ENCODE measurements at places on chromosomes 12 and 14.

DNA sequence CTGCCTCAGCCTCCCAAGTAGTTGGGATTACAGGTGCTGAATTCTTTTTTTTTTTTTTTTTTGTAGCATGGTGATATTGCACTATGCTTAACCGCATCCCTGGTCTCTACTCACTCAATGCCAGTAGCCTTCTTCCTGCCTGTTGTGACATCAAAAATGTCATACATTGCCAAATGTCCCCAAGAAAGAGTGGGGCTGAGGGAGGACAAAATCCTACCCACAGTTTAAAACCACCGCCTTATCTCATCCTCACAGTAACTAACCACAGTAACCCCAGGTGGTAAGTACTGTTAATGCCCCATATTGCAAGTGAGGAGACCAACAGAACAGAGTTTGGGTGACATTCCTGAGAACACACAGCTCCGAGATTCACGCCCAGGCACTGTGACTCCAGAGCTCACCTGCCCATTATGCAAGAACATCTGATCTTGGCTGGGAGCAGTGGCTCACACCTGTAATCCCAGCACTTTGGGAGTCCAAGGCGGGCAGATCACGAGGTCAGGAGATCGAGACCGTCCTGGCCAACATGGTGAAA, 19.6 kb downstream of the MORN3 start:
- no peak for DNase-seq

- no peak for DNase-seq
These were observed 15.1 kb downstream of the PLBD2 start for GRCh38 chr12:113373440-113373839.

DNA sequence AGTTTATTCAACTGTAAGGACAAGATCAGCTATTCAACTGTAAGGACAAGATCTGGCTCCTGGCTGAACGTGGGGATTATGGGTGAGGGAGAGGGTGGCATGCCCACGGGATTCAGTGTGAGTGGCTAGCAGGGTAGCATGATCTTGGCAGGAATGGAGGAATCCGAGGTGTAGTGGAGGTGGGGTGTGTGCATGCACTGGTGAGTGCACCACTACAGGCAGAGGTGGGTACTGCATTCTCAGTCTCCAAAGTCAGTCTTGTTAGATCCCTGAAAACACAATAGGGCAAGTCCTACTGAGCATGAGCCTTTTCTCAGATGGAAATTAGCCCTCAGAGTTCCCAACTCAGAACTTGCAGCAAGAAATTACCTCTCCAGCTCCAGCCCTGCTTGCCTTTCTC, 32.2 kb upstream of the DCD start:
- DNase-seq: no peak

- DNase-seq: no peak
These were observed 40.1 kb downstream of the VWF start for GRCh38 chr12:6084261-6084968.

DNA sequence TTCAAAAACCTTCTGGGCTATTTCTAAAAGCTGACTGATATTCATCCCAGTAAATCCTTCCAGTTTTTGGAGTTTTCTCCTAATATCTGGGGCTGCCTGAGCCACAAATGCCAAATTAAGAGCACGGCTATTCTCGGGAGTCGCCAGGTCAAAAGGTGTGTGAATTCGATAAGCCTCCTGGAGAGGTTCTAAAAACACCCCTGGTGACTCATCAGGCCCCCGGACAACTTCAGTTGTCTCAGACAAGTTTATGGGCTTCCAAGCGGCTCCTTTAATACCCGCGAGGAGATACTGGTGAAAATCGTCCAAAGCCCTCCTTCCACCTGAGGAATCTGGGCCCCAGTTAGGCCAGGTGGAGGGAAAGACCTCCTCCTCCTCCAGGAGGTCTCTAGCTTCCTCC, 677.1 kb downstream of the TMEM121 start:
- DNase-seq: no peak

- no peak for DNase-seq
These were observed 424.1 kb upstream of the OR4E1 start for GRCh38 chr14:22097586-22098292.

- no peak for DNase-seq
These were observed 66.8 kb downstream of the FGD4 start for GRCh38 chr12:32466187-32466586.

DNA sequence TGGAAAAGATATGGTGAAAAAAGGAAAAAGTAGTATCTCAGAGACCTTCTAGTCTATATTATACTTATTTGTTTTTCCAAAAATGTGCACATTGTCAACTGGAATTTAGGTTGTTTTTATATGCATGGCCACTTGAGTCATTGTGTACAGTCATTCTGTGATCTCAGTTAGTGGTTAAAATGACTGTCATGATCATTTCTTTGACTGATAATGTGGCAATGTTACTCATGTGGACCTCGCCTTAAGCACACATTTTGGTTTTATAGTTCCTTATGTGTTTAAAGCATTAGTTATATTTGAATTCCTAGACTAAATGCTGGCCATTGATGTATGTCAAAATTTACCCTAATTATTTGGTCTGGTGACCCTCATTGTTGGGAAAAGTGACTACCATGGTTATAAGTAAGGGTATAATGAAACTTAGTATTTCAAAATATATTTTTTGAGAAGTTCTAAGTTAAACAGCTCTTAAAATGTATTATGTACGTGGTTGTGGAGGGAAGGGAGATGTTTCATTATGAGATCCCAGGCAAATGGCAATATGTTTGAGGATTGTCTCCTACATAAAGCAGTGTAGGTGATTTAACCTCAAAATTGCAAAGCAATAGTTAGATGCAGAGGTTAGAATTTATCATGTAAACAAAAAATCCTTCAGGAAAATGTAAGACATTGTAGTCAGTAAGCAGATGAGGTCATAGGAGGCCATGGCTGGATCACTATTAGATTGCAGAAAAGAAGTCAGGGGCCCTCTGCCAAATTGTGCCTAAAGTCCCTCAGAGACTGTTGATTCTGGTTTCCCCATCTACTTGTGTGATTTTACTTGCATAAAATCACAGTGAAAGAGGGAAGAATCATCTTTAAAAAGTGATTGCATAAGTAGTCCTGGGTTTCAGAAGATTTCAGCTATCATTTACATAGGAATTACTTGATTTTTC, 17.5 kb downstream of the PNMA1 start:
- no peak for DNase-seq

- no peak for DNase-seq
These were observed 478.2 kb downstream of the TMEM117 start for GRCh38 chr12:44314007-44314500.

- no peak for DNase-seq
These were observed 215.6 kb downstream of the FSCB start for GRCh38 chr14:44291366-44291915.

- DNase-seq: no peak
These were observed 84.6 kb downstream of the SETD3 start for GRCh38 chr14:99395909-99396530.

- DNase-seq: no peak
These were observed 1.1 kb upstream of the YY1 start for GRCh38 chr14:100237735-100238418.

GRCh38 chr12:118524446-118524845, 148.1 kb downstream of the SUDS3 start:
- DNase-seq: no peak

DNA sequence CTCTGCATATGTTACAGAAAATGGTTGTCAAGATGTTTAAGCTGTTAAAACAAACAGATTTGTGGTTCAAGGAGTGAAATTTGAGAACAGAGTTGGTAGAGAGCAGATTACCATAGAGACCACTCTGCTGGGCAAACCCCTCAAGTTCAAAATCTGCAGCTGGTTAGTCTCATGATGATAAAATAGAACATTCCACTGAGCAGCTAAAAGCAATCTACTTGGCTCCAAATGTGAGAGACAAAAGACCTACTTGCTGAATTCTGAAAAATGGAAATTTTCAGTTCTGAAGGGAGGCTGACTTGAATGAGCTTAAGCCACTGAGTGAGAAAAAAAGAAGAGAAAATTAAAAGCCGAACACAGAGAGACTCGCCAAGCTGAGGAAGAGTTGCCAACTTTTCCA, 519.3 kb downstream of the NOVA1 start:
- no peak for DNase-seq

GRCh38 chr12:43912859-43913258, 77.0 kb downstream of the TMEM117 start:
- no peak for DNase-seq

GRCh38 chr14:74085828-74086227, 1.1 kb downstream of the LIN52 start:
- no peak for DNase-seq

GRCh38 chr12:16389594-16389993, 42.1 kb downstream of the MGST1 start:
- no peak for DNase-seq

DNA sequence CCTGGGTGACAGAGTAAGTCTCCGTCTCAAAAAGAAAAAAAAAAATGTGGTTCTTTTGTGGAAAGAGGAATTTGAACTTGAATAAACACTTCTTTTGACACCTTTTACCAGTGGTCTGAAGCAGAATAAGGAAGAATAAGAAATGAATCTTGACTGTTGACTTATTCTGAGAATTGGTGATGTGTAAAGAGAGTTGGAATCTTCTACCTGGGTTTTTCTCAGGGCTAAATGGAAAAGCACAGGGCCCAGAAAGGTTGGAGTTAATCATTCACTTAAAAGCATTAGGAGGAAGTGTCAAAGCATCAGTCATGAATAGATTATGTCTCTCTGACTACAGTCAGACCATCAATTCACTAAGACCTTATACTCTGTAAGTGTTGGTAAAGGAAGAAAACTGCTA, 13.9 kb downstream of the PNMA1 start:
- no peak for DNase-seq

- no peak for DNase-seq
These were observed 262.6 kb upstream of the SFSWAP start for GRCh38 chr12:131448254-131448795.

- DNase-seq: no peak
These were observed 12.3 kb upstream of the APOF start for GRCh38 chr12:56374726-56375597.

DNA sequence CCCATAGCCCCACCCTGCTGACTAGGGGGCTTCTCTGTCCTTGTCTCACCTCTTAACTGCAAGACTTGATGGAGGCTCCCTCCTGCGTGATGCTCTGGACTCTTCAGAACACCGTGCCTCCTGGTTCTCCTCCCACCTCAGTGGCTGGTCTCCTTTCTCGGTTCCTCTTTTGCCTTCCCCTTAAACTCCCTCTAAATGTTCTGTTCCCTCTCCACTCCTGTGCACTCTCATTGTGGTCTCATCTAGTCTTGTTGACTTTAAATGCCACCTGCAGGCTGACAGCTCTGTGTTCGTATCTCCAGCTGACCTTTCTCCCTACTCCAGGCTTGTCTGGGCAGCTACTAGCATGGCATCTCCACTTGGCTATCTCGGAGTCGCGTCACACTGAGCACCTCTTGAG, 28.3 kb downstream of the DYNC1H1 start:
- DNase-seq: no peak

DNA sequence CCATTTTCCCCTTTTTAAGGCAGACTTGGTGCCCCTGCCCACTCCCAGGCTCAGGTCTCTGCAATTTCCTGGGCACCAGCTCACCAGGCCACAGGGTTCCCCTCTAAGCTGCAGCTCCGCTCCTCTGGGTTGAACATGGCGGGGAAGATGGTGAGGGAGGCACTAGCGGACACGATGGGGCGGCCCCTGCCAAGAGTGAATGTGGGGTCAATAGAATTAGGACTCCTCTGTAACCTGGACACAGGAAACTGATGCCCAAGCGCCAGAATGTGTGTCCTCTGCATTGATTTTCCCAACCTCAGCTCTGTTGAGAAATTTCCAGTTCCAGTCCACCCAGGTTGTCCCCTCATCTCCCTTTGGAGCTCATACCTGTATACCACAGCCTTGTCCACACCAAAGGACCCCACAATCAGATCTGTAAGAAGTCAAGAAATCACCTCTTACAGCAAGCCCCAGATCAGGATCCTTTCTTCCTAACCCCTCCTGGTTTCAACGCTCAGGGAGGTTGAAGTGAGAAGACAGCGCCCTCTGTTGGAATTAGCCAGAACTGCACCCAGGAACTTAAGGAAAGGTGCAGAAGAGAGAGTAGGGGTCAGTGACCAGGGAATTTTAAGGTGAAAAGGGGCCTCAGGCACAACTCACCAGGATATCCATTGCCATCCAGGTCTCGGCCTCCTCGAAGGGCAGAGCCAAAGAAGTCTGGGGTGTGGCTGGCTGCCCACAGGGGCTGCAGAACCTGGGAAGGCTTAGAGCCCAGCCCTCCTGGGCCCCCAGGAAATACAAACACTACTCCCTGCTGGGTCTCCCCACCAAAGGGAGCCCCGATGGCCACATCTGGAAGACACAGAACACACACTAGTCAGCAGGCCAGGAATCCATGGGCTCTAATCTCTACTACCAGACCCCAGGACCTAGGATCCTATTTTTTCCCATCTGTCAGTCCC, 14.7 kb downstream of the ITGA5 start:
- peak; percentile 71 for DNase-seq

DNA sequence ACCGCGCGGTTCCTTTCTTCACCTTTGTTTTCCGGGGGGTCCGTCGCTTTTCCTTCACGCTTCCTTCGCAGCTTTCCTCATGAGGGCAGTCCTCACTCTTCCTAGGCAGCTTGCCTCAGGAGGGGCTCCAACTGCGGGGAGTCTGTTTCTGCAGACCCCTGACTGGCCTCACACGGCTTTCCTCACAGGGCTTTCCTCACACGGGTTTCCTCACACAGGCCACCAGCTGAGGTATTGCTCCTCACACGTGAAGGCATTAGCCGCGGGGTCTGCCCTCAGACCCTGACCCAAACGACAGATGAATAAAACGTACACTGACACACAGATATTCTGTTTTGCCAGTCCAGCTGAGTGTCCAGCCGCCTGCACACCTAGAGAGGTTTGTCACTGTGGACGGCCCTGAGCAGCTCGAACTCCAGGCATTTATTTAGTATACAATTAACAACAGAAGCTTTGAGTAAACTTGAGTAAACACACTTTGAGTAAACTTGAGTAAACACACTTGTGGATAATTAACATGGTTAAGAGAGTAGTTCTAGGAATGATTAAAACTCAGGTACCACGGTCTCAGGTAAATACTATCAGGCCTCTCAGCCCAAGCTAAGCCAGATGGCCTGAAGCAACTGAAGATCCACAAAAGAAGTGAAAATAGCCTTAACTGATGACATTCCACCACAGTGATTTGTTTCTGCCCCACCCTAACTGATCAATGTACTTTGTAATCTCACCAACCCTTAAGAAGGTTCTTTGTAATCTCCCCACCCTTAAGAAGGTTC, 16.1 kb upstream of the LYZ start:
- no peak for DNase-seq

DNA sequence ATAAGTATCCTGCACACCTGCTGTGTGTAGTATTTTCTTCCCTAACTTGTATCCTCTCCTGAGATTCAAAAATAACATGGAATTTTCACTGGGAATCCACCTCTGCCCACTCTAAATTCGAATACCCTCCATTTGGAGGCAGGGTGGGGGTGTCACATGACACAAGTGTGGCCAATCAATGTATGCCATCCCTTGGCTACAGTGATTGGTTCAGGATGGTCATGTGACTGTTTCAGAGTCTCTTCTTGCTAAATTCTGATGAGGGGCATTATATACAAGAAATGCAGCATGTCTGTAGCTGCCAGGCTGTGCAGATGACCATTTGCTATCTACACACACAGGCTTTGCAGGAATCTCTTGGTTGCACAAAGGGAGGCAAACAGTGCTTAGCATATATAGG, 86.8 kb upstream of the TMEM132C start:
- no peak for DNase-seq

GRCh38 chr12:43835264-43835655, 621 bp upstream of the TMEM117 start:
- DNase-seq: no peak

- no peak for DNase-seq
These were observed 176.0 kb downstream of the CHST11 start for GRCh38 chr12:104632724-104633201.

- DNase-seq: peak; percentile 15
These were observed 815 bp downstream of the C1RL start for GRCh38 chr12:7108003-7108795.

Measured in hematopoietic multipotent progenitor cell treated with erythropoietin and hydrocortisone succinate and interleukin-3 and kit ligand, for 17 days (in vitro differentiated cells).